ENCODE measurements at places on chromosomes 7 and 10. TPM values are rescaled to one million over a fixed set of nuclear protein-coding genes. Genes with fewer than 3 reads are reported as not detected.

The GTPBP10 gene
- 19.9 TPM for total RNA-seq

DNA sequence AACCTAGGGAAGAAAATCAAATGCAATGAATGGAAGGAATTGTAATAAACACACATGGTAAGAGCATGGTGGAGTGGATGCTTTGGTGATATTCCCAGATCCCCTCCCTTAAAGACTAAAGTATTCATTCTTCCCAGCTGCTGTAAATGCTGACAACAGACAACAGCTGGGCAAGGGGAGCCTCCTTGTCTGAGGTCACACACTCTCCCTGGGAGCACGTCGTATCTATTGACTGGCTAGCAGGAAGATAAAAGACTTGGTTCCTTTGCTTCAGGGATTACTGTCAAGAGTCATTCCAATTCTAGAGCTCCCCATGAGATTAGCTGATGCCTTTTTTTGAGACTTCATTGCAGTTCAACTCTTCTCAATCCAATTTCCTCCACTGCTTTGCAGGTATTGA lies 443.5 kb upstream of the ETV1 start:
- DNase-seq, result no peak

GRCh38 chr10:123275136-123275564 lies 120.9 kb downstream of the BUB3 start:
- DNase-seq, result no peak

GRCh38 chr7:100585511-100586265 lies at the start of gene LRCH4:
Gene LRCH4, minus strand, starts transcription at chr7:100586129. Its CDS starts 29 bp downstream, at chr7:100586100.
- DNase-seq, result peak; percentile 88

Data from upper lobe of right lung (tissue), 1 donor.